Glomerular endothelial cell (primary cell): ENCODE measurements at places on chromosomes 13 and 19. TPM values are rescaled to one million over a fixed set of nuclear protein-coding genes. Genes with fewer than 3 reads are reported as not detected.

Gene HCN2
- total RNA-seq: 1.1 and 2.0 TPM in 2 replicates

Gene UPK1A
- total RNA-seq: not detected in 2 replicates

Gene KBTBD7
- 3.8 and 4.6 TPM in 2 replicates for total RNA-seq

Gene CGB3
- not detected in 2 replicates for total RNA-seq

Gene TMEM272
- not detected in 2 replicates for total RNA-seq

Gene GGACT
- 6.4 and 7.3 TPM in 2 replicates for total RNA-seq

Gene NCCRP1
- total RNA-seq: not detected in 2 replicates

Gene SIGLEC12
- not detected in 2 replicates for total RNA-seq

Gene TUBA3C
- not detected in 2 replicates for total RNA-seq

Gene PLPPR2
- total RNA-seq: 39.3 and 47.7 TPM in 2 replicates

Gene ZNF66
- total RNA-seq: 2.5 and 5.3 TPM in 2 replicates

- DNase-seq: no peak
These were observed at the start of gene MYH14 for GRCh38 chr19:50203281-50204080. Gene MYH14, plus strand, starts transcription at chr19:50203622. Its CDS starts 6,744 bp downstream, at chr19:50210366.

GRCh38 chr19:3517638-3518037 lies 11.5 kb downstream of the FZR1 start:
- DNase-seq: no peak

GRCh38 chr19:37905946-37906868 lies at the start of gene WDR87:
Gene WDR87, minus strand, starts transcription at chr19:37906594. Its CDS starts 8,355 bp downstream, at chr19:37898239.
- no peak for DNase-seq

- DNase-seq: no peak
These were observed 124.2 kb downstream of the LMO7 start for GRCh38 chr13:75760131-75761021.

DNA sequence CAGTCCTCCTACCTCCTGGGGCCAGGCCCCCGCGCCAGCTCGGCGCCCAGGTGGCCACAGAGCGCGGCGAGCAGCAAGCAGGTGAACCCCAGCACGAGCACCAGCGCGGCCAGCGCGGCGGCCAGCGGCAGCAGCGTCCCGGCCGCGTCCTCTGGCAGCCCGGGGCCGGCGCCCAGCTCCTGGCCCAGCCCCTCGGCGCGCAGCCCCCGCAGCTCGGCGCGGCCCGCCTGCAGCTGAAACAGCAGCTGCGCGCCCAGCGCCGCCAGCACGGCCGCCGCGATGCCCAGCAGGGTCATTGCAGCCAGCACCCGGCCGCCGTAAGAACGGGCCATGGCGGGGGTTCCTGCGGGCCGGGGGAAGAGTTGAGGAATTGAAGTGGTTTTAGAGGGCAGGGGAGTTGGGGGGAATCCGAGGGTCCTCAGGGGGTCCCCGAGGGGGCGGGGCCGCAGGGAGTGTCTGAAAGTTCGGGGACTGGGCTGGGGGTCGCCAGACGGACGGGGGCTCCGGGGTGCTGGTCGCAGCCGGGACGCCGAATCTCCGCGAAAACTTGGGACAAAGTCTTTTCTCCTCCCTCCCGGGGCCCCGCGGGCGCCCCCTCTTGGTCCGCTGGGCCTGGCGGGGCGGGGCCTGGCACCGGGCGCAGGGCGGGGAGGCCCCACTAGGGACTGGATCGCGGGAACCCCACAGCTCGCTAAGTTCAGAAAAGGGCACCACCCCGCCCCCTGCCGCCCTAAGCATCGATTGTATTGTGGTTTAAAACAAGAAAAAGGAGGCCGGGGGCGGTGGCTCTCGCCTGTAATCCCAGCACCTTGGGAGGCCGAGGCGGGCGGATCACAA lies at the start of gene TMEM221:
Gene TMEM221, minus strand, starts transcription at position 538 of the 837 bp plus-strand sequence. Its CDS starts 206 bp downstream, at position 332.
- no peak for DNase-seq

DNA sequence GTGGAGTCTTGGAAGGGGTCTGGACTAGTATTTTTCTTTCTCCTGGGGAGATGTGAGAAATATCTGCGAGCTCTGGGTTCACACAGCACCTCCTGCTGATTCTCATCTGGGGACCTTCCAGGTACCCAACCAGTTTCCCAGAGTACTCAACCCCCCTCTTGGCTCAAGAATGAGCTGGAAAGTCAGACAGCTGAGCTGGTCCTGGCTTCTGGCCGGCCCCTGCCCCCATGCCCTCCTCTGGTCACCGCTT lies 2.2 kb upstream of the PDE4A start:
- DNase-seq: no peak

GRCh38 chr13:44906713-44907112 lies 82.6 kb downstream of the NUFIP1 start:
- DNase-seq: no peak

- DNase-seq: no peak
These were observed 3.3 kb upstream of the USP12 start for GRCh38 chr13:27174766-27175455.

GRCh38 chr13:93325303-93326233 lies 99.0 kb downstream of the GPC6 start:
- DNase-seq: no peak

DNA sequence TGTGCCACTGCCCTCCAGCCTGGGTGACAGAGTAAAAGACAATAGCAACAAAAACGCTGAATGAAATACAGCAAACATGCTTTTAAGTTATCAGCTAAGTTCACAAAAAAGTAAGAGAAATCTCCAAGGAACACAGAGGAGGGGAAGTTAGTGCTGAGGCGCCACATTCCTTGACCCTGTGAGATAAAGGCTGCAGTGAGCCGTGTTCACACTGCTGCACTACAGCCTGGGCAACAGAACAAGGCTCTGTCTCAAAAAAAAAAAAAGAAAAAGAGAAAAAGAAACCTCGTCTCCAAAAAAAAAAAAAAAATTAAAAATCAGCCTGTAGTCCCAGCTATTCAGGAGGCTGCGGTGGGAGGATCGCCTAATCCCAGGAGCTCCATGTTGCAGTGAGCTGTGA lies 16.3 kb upstream of the DOCK6 start:
- DNase-seq: no peak

GRCh38 chr19:17337675-17338432 lies 501 bp downstream of the GTPBP3 start:
- no peak for DNase-seq

GRCh38 chr19:46697204-46697960 lies 19.5 kb downstream of the PRKD2 start:
- DNase-seq: no peak

GRCh38 chr19:19416280-19416679 lies 10.8 kb downstream of the GATAD2A start:
- DNase-seq: no peak

DNA sequence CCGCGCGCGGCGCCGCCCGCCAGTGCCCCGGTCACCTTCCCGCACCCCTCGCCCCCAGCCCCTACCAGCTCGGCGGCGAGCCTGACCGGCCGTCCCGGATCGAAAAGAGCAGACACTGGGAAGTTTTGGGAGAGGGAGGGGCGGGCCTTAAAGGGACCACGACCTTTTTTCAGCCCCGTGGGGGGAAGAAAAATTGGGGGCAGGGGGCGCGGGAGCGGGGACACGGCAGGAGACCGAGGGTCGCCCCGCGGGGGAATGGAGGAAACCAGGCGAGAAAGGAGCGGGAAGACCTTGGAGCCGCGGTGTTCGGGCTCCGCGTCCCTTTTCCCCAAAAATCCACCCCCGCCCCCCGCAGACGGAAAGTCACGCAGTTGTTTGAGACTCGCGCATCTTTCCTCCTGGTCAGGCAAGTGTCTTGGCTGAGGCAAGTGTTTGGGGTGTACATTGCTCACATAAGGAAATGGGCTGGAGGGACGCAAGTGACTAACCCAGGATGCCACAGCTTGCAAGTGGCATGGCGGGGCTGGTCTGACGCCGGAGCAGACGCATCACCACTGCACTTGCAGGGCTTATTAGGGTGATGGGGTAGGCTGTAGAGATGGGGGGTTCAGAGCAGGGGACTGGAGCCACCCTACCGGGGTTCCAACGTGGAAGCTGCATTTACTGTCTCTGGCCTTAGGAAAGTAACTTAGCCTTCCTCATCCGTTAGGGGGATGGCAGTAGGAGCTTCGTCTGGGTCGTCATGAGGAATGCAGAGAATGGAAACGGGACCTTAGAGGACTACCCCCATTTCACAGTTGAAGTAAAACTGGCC lies 2.7 kb upstream of the HNRNPL start:
- DNase-seq: no peak

DNA sequence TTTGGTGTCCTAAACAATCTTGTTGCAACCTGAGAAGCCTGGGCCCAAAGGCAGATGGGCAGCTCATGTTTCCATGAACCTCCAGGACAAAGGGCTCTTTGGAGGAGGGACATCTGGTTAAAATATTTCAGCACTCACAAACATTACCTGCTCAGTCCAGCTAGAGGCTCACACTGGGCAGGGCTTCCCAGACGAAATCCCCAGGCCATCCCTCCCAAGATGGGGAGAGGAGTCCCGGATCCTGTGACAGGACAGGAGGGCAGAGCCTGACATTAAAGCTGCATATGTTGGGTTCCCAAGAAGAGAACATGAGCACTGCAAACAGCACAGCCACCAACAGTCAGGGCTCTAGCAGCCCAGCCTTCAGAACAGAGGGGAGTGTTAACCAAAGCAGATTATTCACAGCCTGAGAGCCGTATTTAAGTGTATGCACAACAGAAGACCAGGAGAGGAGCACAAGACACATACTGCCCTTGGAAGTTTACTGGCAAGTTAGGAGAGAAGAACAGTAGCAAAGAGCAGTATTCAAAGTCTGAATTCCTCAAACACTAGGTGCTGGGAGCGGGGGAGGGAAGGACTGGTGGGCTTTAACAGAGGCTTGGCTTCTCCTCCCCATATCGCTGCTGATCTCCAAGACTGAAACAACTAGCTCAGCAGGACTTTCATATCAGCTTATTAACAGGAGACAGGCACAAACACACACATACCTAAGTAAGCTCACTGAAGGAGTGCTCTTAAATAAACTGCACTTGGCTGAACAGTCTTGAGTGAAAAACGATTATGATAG lies 12.3 kb downstream of the ATP7B start:
- no peak for DNase-seq

GRCh38 chr13:37097076-37097475 lies 8.4 kb downstream of the CSNK1A1L start:
- no peak for DNase-seq

DNA sequence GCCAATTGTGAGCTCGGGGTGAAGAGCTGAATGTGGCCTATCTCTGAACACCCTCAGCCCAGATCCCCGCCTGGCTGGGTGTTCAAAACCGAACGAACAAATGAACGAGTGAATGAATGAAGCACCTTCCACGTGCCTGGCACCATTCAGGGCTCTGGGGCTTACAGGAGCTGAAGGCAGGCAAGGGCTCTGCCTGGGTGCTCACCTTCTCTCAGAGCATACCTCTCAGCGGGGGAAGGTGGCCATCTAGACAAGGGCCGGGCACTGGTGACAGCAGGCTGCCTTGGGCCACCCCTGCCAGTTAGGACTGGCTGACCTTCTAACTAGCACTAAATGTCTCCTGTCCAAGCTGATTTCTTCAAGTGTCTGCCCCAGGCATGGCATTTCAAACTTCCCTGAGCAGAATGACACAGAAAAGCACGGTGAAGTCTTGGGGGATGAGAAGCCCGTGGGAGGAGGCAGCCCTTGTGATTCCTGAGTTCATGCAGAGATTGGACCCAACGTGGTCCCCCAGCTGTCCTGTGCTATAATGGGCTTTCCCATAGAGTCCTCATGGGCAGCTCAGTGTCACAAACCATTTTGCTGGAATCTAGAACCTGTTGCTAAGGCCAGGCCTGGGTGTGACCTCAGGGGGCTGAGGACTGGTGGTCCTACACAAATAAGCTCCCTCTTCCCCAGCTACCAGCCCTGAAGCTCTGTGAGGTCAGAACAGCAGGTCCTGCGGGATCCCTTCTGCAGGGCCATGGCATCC lies 27.9 kb upstream of the VSTM2B start:
- DNase-seq: no peak

DNA sequence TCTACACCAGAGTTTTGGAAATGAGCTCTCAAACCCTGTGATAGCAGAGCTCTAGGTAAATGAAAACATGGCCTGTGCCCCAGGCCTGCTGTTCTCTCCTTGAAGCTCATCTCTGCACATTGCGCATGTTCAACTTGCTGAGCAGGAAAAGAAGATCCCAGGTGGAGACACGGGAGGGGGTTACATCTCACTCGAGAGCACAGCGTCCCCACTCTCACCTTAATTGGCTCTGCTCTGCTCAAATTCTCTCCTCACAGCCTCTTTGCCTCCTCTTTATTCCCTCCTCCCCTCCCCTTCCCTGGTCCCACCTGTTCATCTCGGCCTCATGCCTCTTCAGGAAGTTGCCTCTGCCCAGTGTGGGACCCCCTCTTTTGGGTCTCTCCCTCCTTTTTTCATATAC lies 44.7 kb downstream of the RGCC start:
- DNase-seq: no peak

- DNase-seq: no peak
These were observed 4.5 kb upstream of the EEF1AKMT1 start for GRCh38 chr13:20778311-20778710.

DNA sequence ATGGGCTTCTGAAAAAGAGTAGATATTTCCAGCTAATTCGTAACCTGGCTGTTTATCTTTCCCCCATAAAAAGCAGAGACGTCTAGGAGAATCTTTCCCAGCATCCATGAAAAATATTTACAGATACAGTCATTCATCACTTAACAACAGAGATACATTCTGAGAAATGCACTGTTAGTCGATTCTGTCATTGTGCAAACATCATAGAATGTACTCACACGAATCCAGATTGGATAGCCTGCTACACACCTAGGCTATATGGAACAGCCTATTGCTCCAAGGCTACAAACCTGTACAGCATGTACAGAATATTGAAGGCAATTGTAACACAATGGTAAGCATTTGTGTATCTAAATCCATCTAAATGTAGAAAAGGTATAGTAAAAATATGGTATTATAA lies 530.2 kb upstream of the NBEA start:
- no peak for DNase-seq

DNA sequence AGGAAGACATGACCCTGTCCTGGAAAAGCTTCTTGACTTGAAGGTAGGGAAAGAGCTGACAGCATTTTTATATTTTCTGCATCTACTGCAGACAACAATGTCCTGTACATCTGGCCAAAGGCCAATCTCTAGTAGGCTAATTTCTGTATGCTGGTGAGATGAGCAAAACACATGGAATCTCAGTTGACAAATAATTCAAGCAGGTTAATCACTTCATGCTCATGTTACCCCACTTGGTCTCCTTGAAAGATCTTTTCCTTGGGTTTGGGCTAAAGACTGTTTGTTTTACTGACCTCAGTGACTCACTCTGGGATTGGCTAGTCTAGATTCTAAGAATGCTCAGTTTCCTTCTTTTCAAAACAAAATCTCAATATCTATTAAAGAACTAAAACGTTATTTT lies 298.8 kb downstream of the LMO7 start:
- DNase-seq: no peak

GRCh38 chr13:31074756-31075155 lies 86.9 kb downstream of the HSPH1 start:
- no peak for DNase-seq

DNA sequence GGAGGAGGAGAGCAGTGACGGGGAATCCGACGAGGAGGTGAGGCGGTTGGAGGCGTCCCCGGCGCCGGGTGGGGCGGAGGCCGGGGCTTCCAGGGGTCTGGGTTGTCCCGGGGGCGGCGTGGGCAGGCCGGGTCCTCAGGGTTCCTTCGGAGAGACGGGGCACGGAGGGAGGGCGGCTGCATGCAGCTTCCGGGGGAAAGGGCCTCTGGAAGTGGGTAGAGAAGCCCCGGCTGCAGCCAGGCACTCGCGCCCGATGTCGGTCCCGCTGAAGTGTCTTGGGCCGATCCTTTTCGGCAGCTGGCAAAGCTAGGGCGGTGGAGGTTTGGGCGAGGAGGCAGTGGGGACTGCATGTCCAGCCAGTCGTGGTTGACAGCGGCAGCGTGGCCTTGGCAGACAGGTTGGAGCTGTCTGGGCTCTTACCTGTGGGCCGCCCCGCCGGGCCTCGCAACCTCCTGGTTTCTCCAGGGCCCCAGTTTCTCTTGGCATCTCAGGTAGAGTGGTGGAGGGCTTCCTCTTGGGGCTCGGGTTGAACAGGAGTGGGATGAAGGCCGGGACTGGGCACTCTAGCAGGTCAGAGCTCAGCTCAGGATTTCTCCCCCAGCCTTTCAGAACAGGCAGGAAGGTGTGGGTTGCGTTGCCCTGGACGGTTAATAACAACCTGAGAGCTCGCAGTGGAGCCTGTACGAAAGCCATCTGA lies 690 bp downstream of the KMT2B start:
- DNase-seq: no peak
